ENCODE measurements at places on chromosomes 7 and 10.

DNA sequence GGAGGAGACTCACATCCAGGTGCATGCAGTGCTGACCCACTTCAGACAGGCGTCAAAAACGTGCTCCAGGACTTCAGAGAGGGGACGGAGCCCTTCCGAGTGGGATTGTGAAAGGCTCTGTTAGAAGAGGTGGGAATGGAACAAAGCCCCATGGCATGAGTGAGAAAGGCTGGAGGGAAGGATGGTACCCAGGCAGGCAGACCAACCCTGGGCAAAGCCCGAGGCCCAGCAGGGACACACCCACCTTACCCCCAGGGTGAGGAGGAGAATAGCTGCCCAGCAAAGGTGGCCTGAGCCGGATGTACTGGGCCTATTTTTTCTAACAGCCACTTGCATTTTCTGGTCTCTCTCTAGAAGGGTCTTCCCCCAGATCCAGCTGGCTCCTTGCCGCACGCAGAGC lies 14.8 kb downstream of the CHAT start:
- DNase-seq: no peak

DNA sequence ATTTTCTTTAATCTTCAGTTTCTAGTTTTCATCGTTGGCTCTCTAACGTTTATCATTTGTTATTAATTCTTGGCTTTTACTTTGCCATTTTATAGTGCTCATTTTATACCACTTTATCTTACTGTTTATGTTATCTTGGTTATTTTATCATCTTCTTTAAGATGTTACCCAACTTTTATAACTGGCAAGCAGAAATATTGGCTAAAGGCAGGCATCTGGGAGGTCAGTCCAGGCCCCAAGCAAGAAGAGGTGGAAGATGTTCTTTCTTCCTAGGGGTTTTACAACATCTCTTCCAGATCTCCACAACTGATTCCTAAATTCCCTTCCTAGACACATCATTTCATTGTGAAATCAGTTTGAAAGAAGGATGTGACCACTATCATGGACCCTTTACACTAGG lies 208.1 kb downstream of the AHR start:
- DNase-seq: no peak

GRCh38 chr10:88455831-88456230 lies 127.3 kb downstream of the RNLS start:
- no peak for DNase-seq

GRCh38 chr7:75639071-75639885 lies 99.5 kb downstream of the HIP1 start:
- no peak for DNase-seq

GRCh38 chr7:51121931-51122425 lies 194.6 kb downstream of the COBL start:
- no peak for DNase-seq

DNA sequence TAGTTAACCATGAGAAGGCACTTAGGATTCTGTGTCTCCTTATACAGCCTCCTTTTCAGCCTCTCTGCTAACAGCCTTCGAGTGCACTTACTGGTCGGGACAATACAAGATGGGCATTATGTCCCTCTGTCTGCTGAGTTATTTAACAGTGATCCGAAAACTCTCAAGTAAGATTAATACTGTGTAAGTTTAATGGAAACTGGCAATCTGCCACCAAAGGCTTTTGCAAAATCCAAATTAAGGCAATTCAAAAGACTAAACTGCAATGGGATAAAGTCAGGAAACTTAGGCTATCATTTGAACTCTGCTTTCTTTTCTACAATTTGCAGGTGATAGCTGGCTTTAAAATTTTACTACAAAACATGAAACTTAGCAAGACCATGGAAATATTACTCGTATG lies 477.8 kb downstream of the TFEC start:
- no peak for DNase-seq

DNA sequence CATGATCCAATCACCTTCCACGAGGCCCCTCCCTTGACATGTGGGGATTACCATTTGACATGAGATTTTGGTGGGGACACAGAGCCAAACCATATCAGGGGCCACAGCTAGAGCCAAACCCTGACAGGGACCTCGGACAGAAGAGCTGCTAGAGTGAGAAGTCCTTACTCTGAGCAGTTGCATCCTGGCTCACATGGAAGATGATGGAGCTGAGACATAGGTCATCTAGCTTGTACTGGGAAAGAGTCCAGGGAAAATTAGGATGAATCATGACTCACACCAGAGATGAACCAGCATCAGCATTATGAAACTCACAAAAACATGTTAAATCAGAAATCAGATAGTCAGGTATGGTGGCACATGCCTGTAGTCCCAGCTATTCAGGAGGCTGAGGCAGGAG lies 12.8 kb upstream of the FMC1 start:
- no peak for DNase-seq

Data from activated T-helper 1 cell treated with Interleukin-2 at 50 U/mL for 16 hours (primary cell).